ENCODE measurements at places on chromosomes 11 and 22.
A peak's percentile ranks its signal among the peaks of the same experiment; 100 is the strongest.

DNA sequence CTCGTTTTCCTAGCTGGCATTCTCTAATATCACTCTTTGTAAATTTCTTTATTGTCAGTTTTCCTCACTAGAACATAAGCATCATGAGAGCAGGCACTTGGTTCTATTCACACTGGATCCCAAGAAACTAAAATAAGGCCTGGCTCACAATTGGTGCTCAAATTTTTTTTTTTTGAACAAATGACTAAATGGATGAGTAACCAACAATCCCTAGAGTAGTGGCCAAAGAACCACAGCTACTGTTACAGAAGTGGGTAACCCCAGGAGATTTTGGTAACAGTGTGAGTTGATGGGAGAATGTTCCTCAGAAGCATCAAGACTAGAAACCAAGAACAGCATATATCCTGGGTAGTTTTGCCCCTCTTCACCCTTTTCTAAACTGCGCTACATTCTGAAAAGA lies 572.6 kb downstream of the INSC start:
- DNase-seq: no peak

DNA sequence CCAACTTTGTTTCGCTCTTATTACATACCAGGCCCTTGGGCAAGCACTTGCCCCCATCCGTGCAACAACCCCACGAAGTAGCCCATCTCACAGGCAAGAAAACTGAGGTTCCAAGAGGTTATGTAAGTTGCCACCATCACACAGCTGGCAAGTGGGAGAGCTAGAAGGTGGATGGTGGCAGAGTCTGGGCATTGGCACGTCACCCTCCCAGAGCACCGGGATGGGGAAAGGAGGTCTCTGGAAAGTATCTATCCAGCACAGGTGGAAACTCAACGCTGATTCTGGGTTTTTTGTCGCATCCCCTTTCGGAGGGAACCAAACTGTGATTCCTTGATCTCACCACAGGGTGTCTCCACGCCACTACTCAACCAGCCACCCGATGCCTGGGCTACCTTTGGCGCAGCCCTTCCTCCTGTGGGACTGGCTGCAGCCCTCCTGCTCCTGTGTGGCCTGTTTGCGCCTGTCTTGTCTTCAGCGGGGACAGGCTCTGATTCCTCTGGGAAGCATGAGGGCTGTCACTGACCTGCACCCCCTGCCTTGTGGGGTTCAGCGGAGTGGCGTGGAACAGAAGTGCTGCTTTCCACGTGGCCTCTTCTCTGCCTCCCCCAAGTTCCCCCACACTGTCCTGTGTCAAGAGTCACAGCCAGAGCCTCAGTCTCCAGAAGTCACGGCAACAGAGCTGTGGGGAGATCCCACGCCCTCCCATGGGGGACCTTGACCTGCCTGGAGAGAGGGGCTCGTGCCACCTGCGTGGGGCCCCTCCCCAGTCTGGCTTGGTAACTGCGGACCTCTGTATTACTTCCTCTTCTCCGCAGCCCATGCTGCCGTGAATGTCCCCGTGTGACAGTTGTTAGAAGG lies 34.4 kb upstream of the TRIM29 start:
- peak; percentile 56 for DNase-seq

GRCh38 chr11:62851807-62852522 lies 12.6 kb upstream of the WDR74 start:
- peak; percentile 41 for DNase-seq

DNA sequence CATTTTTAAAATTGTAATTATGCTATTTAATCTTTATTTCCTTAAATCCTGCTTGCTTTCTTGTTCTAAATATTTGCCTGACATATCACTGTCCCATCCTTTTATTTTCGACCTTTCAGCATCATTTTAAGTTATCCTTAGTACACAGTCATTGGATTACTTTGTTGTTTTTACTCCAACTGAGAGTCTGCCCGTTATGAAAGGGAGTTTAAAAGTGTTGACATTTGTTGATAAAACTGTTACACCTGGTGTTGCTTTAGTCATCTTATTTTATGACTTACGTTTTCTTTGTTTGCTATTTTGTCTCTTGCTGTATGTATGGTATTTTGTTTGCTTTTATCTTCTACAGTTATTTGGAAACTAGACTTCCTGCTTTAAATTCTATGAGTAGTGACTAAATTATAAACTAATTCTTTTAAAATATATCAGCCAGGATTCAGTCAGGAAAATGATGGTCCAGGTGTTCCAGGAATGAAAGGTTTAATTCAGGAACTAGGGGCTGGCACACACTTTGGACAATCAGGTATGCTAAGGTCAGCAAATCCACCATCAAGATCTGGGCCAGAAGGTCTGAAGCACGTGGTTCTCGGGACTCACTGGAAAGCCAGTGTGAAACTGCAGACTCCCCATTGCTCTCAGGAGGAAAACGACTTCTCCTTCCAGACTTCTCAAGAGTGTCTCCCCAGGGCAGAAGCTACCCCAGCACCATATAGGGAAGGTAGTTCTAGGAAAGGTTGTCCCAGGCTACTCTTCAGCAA lies 86.0 kb downstream of the RASSF10 start:
- no peak for DNase-seq

DNA sequence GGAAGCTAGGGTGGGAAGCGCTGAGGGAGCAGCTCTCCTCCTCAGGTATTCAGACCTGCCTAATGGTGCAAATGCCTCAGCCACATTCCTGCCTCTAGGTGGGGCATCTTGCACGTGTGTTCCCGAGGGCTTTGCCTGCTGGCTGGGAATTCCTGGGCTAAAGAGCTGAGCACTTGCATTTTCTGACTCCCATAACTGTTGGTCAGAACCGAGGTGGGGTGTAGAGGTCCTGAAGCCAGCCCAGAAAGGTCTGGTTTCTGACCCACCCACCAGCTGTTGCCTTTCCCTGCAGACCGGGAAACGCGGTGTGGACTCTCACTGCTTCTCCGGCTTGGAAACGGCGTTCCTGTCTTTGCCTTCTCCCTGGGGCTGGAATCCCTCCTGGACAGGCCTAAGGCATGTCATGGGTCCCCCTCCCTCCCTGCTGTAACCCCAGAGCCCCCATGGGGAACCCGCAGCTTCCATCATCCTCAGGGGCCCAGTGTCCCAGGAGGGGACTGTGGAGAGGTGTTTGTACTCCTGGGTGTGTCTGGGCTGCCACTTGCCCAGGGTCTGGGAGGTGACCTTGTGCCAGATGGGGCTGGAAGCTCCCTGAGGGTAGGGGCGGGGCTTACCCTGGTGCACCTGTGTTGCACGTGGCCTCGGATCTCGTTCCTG lies 24.0 kb upstream of the SMIM38 start:
- no peak for DNase-seq

DNA sequence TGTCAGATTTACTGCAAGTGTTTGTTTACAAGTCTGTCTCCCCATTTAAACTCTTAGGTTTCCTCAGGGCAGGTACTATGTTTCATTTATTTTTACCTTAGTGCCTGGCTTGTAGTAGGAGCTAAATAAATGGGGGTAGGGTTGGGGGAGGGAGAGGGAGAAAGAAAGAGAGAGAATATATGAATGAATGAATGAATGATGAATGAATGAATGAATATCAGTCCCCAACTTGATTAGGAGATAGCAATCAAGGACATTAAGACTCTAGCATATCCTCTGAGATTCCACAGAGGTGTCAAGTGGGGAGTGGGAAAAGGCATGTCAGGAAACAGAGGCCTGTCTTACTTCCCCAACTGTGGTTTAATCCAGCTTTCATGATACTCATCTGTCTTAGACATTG lies 83.2 kb downstream of the ME3 start:
- DNase-seq: no peak

DNA sequence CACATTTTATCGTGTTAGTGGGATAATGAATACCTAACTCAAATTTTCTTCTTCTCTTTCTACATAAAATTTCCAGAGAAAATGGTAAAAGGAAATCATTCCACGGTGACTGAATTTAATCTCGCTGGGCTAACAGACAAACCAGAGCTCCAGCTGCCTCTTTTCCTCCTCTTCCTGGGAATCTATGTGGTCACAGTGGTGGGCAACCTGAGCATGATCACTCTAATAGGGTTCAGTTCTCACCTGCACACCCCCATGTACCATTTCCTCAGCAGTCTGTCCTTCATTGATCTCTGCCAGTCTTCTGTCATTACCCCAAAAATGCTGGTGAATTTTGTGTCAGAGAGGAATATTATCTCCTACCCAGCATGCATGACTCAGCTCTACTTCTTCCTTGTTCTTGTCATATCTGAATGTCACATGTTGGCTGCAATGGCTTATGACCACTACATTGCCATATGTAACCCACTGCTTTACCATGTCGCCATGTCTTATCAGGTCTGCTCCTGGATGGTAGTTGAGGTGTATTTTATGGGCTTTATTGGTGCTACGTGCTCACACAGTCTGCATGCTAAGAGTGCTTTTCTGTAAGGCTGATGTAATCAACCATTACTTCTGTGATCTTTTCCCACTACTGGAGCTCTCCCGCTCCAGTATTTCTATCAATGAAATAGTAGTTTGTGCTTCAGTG lies 24.1 kb downstream of the OR10D3 start:
- DNase-seq: no peak

- no peak for DNase-seq
Measured at GRCh38 chr22:47067321-47067890, 305.0 kb downstream of the TBC1D22A start.

DNA sequence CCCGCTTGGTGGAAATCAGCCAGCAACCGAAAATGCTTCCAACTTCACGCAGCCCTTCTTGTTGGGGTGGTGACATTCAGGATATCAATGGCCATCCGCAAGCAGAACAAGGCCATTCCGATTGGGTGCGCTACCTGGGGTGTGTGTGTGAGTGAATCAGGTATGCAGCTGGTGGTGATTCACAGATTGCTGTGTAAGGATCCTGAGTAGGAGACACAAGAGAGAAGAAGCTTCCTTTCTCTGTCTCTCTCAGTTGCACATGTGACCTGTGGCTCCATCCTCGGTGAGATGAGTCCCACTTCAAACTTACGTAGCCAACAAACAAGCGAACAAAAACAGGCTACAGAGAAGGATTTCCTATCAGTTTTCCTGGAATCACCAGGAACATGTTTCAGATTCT lies 9.6 kb upstream of the TMEM184B start:
- DNase-seq: no peak

DNA sequence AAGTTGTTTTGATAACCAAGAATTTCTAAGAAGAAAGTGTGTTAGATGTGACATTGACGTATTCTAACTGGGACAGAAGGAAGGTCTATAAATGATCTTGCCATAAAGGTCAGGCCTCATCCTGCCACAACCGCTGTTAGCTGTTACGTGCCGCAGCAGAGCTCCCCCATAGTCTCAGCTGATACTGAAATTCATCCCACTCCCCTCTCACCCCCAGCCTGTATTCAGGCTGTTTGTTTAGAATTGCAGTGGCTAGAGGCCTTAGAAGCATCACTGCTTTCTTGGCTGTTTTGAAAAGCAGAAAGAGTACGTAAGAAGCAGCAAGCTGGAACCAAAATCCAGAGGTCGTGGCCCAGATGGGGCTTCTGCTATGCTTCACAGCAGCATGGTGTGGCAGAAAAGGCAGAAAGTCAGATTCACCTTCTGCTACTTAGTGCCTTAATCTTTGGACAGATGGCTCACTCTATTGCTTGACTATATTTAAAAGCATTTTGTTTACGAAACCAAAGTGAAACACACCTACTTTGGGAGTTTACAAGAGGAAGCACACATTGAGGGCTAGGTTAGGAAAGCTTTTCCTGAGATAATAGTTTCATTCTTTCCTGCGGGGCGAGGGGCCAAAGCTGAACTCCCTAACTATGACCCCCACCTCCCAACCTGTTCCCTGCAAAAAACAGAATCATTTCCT lies 950 bp upstream of the LAYN start:
- DNase-seq: no peak

DNA sequence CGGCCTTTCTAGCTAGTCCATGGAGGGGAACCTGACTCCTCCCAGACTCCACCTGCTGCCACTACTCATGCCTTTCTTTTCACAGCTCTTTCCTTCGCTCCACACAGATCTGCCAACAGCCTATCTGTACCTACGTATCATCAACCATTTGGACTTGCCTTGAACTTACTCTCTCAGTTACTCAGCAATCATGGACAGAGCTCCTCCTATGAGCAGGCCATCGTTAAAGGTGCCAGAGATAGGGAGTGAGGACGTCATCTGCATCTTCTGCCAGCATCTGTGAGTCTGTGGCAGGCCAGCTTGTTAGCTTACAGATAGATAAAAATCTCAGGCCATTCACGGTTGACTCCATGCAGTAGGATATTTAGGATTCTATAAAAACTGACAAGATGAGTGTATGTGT lies 162.9 kb upstream of the ZBED5 start:
- DNase-seq: no peak

DNA sequence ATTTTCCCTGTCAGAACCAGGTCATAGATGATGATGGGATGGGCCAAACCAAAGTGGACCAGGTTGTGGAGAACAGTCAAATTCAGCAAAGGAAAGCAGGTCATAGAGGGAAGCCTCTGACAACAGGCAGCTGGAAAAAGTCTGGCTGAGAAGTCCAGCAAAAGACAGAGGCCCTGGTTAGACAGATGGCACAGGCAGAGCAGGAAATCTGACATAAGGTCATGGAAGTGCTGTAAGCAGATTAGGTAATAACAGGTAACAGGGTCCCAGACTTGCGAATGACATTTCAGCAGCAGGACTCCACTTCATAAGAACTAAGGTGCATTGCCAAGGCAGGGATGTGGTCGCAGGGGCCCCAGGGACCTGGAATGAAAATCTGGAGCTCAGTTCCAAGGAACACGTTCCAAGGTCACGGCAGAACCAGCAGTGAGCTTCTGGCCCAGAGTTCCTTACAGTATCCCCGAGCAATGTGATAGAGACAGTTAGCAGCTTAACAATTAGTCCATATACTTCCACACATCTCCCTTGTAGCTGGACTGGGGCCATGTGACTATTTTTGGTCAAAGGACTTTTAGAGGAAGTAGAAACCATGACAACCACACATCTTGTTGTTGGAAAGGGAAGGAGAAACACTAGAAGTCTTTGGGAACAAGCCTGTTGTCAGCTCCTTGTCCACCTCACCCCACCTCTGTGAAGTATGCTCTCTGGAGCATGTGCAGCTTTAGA lies 75.4 kb downstream of the ME3 start:
- no peak for DNase-seq

- no peak for DNase-seq
Measured at GRCh38 chr11:123601136-123601535, 53.3 kb downstream of the SCN3B start.

DNA sequence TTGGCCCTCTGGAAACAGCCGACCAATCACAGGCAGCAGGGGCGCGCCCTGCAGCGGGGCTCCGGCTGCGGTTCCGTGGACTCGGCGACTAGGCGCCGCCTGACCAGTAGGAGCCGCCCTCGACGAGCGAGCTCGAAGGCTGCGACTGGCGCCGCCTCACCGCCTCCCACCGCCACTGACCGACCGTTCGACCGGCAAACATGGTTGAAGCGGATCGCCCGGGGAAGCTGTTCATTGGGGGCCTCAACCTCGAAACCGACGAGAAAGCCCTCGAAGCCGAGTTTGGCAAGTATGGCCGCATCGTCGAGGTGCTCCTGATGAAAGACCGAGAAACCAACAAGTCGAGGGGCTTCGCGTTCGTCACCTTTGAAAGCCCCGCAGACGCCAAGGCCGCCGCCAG lies at the start of gene RBMXL2:
Gene RBMXL2 (plus strand): TSS at position 78 of the 400 bp plus-strand sequence. CDS start 123 bp downstream, at position 201.
- no peak for DNase-seq

- no peak for DNase-seq
Measured at GRCh38 chr11:47688111-47688510, 27.1 kb downstream of the AGBL2 start.

All from OCI-LY7 (cell line).